ENCODE measurements at places on chromosomes 3 and 15.

GRCh38 chr3:55167586-55168317 is 239.9 kb upstream of the LRTM1 start:
- no peak for DNase-seq

GRCh38 chr3:47780741-47781684 is 680 bp downstream of the SMARCC1 start:
- DNase-seq: peak; percentile 68

GRCh38 chr15:70703096-70703878 is 60.1 kb downstream of the UACA start:
- no peak for DNase-seq

DNA sequence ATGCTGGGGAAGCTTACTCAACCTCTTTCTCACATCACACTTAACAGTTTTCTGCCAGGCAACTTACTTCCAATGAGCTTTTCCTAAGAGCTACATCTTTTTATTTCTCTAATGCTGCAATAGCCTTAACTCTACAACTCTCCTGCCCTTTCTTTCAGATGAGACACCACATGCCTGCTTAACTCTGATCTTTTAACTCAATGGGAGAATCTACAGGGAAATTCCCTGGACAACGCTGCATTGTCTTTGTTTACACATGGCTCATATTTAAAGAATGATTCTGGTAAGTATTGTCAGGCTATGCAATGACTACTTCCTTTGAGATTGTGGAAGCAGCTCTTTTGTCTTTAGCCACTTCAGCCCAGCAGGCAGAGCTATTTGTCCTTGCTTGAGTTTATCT is 353.1 kb upstream of the BCHE start:
- no peak for DNase-seq

- DNase-seq: no peak
Measured at GRCh38 chr3:159416856-159417255, 571.8 kb upstream of the IL12A start.

GRCh38 chr15:67474405-67475110 is 46.4 kb upstream of the C15orf61 start:
- no peak for DNase-seq

DNA sequence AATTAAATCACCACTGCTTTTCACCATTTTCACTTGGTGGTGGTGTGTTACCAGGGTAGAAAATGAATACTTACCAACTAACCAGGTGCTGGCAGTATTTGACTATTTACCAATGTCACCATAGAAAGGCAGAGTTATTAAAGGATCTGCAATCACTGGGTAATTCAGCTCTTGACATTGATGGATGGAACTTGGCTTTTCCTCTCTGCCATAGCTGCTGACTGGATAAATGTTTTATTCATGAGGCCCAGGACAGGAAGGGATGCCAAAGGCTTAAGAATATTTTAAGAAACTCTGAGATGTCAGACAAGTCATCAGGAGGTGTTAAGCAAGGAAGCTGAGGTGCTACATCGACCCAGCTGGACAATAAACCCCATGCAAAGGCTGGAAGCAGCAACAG is 495.5 kb upstream of the CFAP20DC start:
- DNase-seq: no peak

DNA sequence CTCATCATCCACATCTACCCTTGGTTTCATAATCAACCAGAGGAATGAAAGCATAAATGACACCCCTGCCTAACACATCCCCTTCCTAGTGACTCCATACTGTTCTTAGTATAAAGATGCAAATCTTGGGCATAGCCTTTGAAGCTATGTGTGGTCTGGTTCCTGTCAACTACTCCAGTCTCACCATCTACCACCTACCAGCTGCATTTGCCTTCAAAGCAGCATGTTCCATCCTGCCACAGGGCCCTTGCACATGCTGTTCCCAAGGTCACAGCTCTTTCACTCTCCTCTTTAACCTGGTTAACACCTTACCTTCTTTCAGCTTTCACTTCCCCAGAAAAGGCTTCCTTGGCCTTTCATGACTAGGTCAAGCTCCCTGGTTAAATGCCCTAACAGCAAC is 62.3 kb upstream of the ARHGEF3 start:
- DNase-seq: no peak

DNA sequence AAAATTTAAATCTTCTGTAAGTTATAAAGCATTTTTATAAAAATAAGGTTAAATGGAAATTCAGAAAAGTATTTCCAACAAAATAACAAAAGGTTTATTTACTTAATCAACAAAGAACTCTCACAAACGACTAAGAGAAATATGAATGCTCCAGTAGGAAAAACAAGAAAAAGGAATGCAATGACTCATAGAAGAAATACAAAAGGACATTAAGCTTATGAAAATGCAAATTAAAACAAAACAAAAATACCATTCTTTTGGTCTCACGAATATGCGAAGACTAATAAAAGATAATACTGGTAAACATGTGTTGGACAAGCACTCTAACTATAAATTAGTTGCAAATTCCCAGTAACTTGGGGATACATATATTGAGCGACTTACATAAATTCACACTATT is 17.5 kb upstream of the TBC1D5 start:
- no peak for DNase-seq

DNA sequence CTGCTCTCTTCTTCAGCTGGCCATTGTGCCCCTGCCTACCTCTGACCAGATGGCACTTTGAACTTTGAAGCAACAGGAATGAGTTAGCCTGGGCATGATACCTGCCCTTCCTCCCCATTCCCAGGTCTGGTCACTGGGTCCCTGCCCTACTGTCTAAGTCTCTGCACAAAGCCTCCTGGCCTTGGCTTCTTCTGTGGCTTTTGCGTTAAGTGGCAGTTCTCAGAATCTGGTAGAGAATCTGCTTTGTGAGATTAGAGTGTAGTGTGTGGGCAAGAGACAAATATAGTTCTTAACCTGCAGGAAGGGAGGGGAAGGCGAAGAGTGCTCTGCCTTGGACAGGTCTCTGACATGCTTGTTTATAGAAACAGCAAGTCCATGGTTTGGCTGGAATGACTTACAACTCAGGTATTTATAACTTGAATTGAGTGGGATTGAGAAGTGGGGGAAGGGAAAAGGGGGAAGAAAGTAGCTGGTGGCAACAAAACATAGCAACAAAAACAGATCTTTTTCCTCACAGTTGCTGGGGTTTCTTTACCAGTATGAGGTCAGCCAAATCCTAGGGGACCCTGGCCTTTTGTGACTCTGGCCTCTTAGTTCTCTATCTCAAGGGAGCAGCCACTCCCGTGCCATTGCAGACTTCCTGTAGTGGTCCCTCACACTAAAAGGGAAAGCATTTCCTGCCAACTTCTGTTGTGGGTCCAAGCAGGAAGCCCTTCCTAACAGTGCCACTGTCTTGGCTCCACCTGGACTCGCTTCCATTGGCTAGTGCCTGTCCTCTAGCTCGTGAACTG is 16.7 kb downstream of the MAPKBP1 start:
- peak; percentile 86 for DNase-seq

- DNase-seq: no peak
Measured at GRCh38 chr3:81707996-81708395, 53.4 kb downstream of the GBE1 start.

- peak; percentile 84 for DNase-seq
Measured at GRCh38 chr3:100060685-100061484, 53.4 kb downstream of the FILIP1L start.

GRCh38 chr3:140290105-140290504 is 355.1 kb downstream of the CLSTN2 start:
- DNase-seq: no peak

GRCh38 chr15:50224606-50225005 is 40.9 kb downstream of the HDC start:
- no peak for DNase-seq

DNA sequence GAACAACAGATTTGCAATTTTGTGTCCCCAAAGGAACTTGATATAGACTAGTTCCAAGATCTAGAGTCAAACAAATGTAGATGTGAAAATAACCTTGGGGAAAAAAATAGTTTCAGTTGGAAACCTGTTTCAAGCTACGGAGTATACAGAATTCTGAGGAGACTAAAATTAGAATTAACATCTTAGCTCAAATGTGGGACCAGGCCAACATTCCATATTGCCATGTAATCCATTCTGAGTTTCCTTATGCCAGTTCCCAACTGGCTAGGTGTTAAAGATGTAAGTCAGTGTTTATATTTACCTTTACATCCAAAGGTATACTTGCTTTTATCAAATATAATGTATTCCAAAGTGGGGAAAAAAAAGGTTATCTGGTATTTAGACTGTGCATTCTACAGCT is 76.3 kb downstream of the UBE3A start:
- DNase-seq: no peak

- no peak for DNase-seq
Measured at GRCh38 chr3:51944451-51945021, 2.4 kb downstream of the PARP3 start.

GRCh38 chr3:123337948-123338619 is 110.8 kb downstream of the ADCY5 start:
- no peak for DNase-seq

GRCh38 chr3:57512166-57512565 is 32.0 kb downstream of the DNAH12 start:
- DNase-seq: peak; percentile 52

- DNase-seq: no peak
Measured at GRCh38 chr3:15154326-15154725, 51.7 kb upstream of the CAPN7 start.

DNA sequence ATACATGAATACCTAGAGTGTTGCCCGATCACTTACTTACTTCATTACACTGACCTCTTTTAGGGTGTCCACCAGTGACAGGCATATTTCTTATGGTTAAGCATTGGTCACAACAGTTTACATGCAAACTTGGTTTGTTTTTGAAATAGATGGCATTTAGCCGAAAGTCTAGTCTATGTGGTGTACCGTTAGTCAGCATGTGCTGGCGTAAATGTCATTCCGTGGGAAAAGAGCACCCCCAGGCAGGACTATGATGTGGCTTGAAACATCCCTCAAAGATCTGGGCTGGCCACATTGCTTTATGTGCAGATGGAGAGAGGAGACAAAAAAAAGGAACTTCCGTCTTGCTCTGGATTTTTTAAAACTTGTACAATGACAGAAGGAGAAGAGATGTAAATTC is 357.0 kb upstream of the ICE2 start:
- DNase-seq: peak; percentile 3

All from common myeloid progenitor, CD34-positive (primary cell).